ENCODE measurements at places on chromosomes 12 and 14. TPM values are rescaled to one million over a fixed set of nuclear protein-coding genes. Genes with fewer than 3 reads are reported as not detected.
A peak's percentile ranks its signal among the peaks of the same experiment; 100 is the strongest.

- no peak for DNase-seq
Observed at GRCh38 chr14:96979611-96980074, 182.5 kb downstream of the VRK1 start.

- no peak for DNase-seq
Observed at GRCh38 chr12:3293446-3294161, 197.4 kb upstream of the PRMT8 start.

Gene FOXG1
- 0.09 TPM for total RNA-seq

Gene TAS2R8
- total RNA-seq, result 0.27 TPM

GRCh38 chr12:6230321-6231110, 30.3 kb downstream of the CD9 start:
- DNase-seq, result peak; percentile 89

- DNase-seq, result no peak
Observed at GRCh38 chr12:111045941-111046340, 125.6 kb upstream of the MYL2 start.

DNA sequence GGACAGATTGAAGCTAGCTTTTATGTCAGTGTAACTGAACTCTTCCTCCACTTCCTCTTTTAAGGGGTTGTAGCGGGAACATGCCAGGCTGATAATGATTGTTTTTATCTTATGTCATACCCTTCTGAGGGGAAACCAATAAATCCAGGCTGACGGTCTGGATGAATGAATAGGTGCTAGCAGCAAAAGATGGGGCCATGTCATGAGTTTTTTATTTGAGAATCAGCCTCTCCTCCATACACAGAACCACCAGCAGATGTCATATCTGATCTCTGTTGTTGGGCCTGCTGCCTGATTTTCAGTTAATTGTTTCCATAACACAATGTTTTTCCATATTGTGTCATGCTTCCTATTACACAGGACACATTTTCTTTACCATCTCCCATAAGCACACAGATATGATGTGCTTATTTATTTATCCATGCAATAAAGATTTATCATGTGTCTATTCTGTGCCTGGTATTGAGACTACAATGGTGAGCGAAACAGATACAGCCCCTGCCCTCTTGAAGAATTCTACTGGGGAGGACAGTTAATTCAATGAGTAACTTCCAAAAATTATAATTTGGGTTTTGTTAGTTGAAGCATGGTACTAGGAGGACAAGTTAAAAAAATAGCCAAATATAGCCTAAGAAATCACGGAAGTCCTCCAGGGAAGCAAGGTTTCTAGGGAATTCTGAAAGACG, 33.6 kb upstream of the CRY1 start:
- DNase-seq, result no peak

All from sciatic nerve (tissue), 2 donors.